Karpas-422 (cell line): ENCODE measurements at places on chromosomes 7 and 10.

DNA sequence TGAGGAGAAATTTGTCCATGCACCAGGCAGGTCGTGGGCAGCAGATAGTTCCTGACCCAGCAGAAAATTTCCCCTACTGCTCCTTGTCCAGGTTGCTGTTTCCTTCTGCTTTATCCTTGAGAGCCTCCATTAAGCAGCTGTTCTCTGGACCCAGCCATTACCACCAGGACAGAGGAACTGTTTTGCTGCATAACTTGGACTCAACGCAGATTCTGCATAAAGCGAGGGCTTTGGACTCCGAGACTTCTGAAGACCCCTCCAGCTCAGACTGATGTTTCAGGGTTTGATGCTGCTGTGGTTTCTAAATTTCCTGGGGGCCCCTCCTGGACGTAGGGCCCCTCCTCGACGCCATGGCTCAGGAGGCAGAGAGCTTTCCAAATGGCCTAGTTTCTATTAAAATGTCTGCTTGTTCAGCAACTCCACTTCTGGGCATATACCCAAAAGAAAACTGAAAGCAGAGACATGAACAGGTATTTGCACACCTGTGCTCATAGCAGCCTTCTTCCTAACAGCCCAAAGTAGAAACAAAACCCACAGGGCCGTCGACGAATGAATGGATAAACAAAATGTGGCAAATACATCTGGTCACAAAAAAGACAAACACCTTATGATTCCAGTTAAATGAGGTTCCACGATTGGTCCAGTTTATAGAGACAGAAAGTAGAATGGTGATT, 28.3 kb upstream of the LMTK2 start:
- DNase-seq: no peak

GRCh38 chr7:149459540-149460452, 1.1 kb downstream of the ZNF777 start:
- peak; percentile 68 for DNase-seq

DNA sequence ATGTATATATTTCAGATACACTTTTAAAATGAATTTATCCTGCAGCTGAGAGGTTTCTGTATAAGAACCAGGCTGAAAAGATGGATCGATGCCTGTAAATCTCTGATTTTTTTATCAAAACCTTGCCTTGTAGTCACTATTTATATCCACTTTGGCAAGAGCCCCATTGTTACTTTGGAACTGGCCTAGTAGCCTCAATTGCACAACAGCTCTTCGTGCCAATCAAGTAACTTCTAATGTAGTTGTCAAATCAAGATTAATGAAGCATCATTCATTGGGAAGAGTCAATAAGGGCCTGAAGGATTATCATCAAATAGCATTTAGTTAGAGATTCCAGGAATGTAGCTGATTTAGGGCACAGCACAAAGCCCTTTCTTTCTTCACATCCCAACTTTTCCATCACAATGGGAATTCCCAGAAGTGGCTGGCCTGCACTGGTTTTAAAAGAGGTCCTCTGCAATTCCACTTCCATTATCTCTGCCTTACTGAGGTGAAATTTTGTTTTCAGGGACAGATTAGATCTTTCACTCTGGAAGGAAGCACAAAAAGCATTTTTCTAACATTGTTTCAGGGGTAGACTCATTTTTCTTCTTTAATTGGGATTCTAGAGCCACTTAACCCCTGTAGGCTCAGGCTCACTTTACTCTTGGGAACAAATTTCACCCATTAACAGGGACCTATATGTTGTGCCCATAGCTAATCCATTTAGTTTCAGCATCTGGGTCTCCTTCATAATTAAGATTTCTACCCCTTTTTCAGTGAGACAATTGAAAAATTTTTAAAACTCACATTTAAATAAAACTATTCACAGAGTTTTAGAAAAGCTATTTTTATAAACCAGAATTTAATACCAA, 97.8 kb downstream of the CALCR start:
- no peak for DNase-seq

GRCh38 chr10:112361951-112362751, 11.8 kb upstream of the ACSL5 start:
- DNase-seq: no peak
